ENCODE measurements at places on chromosomes 7 and 10.

DNA sequence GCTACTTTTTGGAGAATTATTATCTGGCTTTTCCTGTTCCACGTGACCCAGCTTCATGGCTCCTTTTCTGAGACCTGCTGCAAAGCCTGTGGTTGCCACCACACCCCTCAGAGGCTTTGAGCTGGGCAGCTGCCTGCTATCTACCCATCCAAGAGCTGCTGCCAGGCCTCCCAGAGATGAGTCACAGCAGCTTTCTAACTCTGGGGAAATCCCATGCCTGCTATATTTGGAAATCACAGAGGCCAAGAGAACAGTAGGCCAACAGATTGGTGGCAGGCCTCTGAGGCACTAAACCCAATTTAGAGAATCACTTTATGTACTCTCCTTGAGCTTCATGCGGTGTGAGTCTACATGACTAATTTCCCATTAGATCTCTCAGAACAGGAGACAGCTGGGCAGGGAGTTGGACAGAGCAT, 35.2 kb downstream of the SGCE start:
- DNase-seq: no peak

- no peak for DNase-seq
These were observed 1.4 kb downstream of the KCNH2 start for GRCh38 chr7:150976529-150977381.

GRCh38 chr10:74523199-74523598, 303.2 kb upstream of the KAT6B start:
- no peak for DNase-seq

- no peak for DNase-seq
These were observed 209.2 kb upstream of the PPP2R2D start for GRCh38 chr10:131691481-131692090.

GRCh38 chr7:7581531-7582179, 15.0 kb downstream of the MIOS start:
- no peak for DNase-seq

DNA sequence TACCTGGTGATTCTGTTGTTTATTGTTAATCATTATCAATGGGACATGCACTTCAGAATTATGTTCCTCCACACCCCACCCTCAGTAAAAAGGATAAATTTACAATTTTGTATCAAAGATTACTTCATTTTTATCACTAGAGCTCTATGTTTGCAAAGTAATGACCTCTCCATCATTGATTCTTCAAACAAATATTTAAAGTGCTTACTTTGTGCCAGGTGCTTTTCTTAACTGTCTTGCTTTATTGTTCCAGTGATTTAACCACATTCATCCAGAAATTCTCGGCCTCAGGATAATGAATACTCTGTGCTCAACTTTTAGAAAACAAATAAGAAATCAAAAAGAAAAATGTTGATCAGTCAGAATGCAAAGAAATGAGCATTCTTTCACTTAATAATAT, 144.9 kb upstream of the FOXP2 start:
- DNase-seq: no peak

DNA sequence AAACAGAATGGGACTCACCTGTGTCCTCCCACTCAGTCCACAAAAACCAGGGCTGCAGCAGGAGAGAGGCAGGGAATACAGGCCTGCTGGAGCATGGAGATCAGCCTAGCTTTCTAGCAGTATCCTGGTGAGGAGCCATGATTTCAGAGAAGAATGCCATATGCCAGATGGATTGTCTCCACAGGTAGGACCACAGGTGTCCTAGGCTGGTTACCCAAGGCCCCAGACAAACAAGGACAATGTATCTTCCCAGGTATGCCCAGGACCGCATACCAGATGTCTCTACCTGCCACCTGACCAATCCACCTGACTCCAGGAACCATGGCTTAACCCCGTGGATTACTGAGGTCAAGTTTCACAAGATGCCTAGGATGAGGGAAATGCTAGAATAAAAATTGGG, 295.4 kb upstream of the NPSR1 start:
- DNase-seq: no peak

DNA sequence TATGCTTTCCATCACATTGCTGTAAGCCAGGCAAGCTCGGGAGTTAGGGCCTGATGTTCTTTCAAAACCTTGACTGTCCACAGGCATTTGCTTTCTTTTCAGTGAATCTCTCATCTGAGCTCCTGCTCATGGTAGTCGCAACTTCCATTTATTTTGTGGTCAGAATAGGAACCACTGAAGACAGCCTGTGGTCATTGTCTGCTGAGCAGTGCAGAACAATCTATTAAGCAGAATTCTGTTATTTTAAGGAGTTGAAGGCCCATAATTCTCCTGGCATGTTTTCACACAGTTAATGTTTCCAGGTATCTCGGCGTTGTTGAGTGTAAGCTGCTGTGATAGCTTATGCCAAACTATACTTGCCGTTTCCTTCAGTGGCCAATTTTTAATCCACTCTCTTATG, 491.1 kb upstream of the AKR1E2 start:
- DNase-seq: no peak

Data from endothelial cell (in vitro differentiated cells).